ENCODE measurements at places on chromosomes 5 and 9.

- DNase-seq: no peak
Observed at GRCh38 chr5:176153741-176154140, 84.5 kb upstream of the SIMC1 start.

DNA sequence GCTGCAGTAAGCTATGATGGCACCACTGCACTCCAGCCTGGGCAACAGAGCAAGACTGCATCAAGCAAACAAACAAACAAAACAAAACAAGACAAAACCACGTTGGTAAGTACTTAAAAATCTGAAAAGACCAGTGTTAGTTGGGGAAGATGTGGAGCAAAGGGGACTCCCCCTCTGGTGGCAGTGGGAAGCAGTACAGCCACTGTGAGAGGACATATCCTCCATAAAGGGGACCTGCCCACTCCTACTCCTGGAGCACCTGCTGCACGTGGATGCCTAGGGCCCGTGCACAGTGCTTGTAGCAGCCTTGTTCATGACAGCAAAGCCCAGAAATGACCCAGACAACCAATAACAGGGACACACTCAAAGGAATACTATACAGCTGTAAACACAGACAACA, 17.0 kb upstream of the IPPK start:
- no peak for DNase-seq

- no peak for DNase-seq
Observed at GRCh38 chr5:137649228-137649935, 86.5 kb downstream of the KLHL3 start.

DNA sequence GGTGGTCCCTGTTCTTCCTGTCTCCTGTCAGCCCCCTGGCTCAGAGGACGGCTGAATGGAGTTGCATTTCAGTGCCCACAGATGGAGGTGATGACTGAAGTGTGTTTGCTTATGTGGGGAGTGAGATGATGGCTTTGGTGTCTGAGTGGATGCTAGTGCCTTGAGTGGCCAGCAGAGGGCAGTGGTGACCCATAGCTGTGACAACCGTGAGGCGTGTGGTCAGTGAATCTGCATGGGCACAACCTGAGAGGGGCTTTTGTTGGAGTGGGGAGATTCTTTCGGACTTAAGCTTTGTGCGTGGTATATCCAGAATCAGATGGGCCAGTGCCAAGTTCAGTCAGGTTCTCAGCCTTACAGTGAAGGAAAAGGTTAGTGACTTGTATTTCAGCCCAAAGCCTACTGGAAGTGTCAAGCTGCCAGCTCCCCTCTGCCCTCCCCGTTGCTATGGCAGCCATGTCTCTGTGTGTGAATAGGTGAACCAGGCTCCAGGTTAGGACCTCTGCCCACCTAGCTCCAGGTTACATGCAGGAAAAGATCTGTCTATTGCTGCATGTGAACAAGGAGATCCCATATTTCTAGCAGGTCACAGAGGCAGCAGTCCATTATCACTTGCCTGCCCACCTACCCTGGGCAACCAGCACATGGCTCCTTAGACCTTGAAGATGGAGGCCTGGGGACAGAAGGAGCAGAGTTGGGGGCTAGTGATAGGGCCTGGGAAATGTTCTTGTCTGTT, 14.7 kb upstream of the CXXC5 start:
- DNase-seq: peak; percentile 81

- no peak for DNase-seq
Observed at GRCh38 chr9:84796404-84796803, 126.9 kb downstream of the NTRK2 start.

- no peak for DNase-seq
Observed at GRCh38 chr5:15234366-15234765, 265.6 kb upstream of the FBXL7 start.

DNA sequence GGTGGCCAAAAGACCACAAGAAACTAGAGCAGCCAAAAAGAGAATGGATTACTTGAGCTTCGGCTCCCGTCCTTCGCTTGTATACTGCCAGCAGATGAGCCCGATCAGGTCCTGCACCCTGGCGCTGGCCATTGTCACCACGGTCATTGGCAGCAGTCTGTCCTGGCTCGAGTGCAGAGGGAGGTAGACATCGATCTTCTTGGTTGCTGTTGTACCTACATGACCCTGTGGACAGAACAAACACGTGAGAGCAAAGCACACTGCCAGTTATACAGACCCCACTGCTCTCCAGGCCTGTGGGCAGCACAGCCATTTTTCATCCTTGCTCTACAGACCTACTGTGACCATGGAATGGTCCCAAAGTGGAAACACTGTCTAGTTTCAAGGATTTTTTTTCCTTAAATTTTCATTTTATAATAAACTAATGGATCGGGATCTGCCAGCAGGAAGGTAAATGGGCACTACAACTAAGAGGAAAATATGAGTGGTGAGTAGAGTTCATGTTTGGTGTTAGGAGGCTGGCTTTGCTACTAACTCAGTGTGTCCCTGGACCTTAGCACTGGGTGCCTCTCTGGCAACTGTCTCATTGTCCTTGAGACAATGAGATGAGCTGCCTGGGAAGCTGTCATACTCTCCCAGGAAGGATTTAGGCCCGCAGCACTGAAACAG, 121.4 kb downstream of the MAPKAP1 start:
- no peak for DNase-seq

DNA sequence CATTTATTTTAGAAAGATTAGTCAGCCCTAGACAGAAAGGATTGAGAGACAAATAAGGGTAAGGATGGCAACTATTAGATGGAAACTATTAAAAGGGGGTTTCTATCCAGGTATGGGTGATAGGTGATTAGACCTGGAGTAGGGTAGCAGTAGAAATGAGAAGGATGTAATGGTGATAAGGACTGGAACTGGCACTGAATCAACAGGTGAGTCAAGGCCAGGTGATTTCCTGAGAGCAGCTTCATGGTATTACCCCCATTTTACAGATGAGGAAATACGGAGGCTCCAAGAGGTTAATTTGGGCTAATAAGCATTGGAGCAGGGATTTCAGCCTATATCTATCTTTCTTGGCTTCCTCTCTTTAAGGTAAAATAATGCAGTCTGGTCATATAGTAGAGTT, 55.7 kb downstream of the CAST start:
- DNase-seq: no peak

All from activated CD4-positive, alpha-beta T cell treated with anti-CD3 and anti-CD28 coated beads for 36 hours (primary cell).